ENCODE measurements at places on chromosomes 4 and X.

GRCh38 chrX:111411557-111411956 is 435 bp downstream of the DCX start:
- no peak for DNase-seq
- H3K4me3 ChIP-seq: no peak overlapping the region
- H3K27ac ChIP-seq: no peak overlapping the region
- peaks cover 3% of the 10 kb centered on the region for H3K27me3 ChIP-seq
- no peaks in the 10 kb centered on the region for H3K36me3 ChIP-seq

GRCh38 chr4:36133086-36133485 is 111.2 kb downstream of the ARAP2 start:
- no peaks in the 10 kb centered on the region for H3K27me3 ChIP-seq
- H3K4me3 ChIP-seq: no peak overlapping the region
- H3K4me1 ChIP-seq: no peaks in the 10 kb centered on the region
- no peak overlapping the region for H3K27ac ChIP-seq

- no peak for DNase-seq
- peaks cover 30% of the 10 kb centered on the region for H3K4me1 ChIP-seq
- no peaks in the 10 kb centered on the region for H3K27me3 ChIP-seq
- H3K27ac ChIP-seq: peak overlapping the region; percentile 53
These were observed 1.9 kb upstream of the HAUS3 start for GRCh38 chr4:2243681-2244380.

DNA sequence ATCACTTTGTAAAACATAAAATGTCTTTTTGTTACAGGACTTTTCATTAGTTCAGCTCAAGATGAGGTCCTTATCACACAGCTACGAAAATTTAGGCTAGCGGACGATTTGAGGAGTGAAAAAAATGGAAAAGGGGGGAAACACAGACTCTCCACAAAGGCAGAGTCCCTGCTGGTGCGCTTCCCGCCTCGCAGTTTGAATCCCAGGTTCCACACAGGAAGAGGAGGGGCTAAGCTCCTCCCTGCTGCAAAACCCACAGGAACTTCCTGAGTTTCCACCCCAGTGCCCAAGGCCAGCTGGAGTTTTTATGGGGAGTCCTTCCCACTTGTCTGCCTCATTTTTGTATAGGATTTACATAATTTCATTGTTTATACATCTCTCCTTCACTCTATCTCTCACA is 11.2 kb downstream of the ADAM29 start:
- no peaks in the 10 kb centered on the region for H3K27me3 ChIP-seq
- no peak overlapping the region for H3K27ac ChIP-seq
- no peaks in the 10 kb centered on the region for H3K36me3 ChIP-seq
- no peaks in the 10 kb centered on the region for H3K4me1 ChIP-seq

DNA sequence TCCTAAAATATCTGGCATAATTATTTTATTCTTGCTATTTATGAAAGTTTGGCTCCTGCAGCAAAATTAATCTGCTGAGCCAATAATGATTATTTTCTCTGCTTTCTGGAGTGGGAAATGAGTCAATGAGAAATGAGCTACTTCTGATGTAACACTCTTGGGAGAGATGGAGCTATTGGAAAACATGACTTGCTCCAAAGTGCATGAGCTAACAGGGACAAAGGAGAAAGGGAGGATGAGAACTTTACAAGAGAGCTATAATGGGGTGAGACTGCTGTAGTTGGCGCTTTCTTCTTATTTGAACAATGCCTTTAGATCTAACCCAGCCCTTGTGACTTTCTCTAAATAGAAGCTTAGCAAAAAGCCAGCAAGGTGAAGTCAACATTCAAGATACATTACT is 615.1 kb downstream of the ANKRD50 start:
- H3K4me3 ChIP-seq: no peak overlapping the region
- no peaks in the 10 kb centered on the region for H3K36me3 ChIP-seq
- no peaks in the 10 kb centered on the region for H3K27me3 ChIP-seq
- H3K27ac ChIP-seq: no peak overlapping the region
- no peaks in the 10 kb centered on the region for H3K4me1 ChIP-seq

DNA sequence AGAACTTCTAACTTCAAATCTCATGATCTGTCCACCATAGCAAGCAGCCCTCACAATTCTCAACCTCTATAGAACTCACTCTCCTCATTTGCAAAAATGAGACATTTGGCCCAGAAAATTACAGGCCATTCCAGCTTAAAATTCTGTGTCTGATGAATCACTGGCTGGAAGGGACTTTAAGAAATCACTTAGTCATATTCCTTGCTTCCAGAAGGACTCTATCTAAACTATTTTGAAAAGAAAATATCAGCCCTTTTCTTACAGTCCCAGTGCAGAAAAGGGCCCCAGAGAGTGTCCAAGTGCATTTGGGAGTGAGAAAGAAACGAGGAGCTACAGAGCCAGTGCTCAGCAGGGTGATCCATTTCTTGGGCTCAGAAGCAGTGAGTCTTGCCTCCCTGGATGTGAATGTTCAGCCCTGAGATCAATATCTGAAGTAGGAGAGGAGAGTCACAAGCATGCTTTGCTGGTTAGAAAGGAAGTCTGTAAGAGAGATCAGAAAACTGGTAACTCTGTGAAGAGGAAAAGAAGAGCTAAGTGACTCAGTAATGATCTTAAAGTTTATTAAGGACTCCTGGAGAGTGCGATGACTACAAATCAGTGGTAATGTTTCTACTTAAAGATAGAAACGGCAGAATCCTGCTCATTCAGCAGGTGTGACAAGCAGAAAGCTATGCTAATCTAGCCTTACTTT is 139.8 kb downstream of the PALLD start:
- H3K36me3 ChIP-seq: no peaks in the 10 kb centered on the region
- H3K27ac ChIP-seq: peak overlapping the region; percentile 52
- no peaks in the 10 kb centered on the region for H3K27me3 ChIP-seq
- no peak overlapping the region for H3K4me3 ChIP-seq

DNA sequence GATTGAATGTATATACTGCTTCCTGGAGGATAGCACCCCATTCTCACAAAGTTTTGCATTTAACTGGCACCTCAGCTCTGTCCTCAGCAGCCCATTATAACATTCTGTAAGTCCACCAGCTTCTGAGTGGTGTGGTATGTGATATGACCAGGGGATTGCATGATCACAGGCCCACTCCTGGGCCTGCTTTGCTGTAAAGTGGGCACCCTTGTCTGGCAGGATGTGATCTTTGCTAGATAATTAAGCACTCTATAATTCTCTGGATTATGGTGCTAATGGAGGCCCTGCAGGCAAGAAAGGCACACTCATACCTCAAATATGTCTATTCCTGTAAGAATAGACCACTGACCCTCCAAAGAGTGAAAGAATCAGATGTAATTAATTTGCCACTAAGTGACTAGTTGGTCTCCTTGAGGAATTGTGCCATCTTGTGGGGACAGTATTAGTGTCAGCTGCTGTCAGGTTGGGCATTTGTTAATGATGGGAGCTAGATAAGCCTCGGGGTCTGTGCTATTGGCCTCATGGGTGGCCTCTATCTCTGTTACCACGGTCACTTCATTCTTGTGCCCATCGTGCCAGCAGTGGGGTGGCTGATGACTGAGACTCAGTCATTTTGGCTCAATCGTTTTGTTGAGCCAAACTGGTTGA is 2.2 kb upstream of the CFI start:
- no peaks in the 10 kb centered on the region for H3K27me3 ChIP-seq
- H3K4me3 ChIP-seq: no peak overlapping the region
- peak; percentile 64 for DNase-seq
- H3K36me3 ChIP-seq: no peaks in the 10 kb centered on the region

DNA sequence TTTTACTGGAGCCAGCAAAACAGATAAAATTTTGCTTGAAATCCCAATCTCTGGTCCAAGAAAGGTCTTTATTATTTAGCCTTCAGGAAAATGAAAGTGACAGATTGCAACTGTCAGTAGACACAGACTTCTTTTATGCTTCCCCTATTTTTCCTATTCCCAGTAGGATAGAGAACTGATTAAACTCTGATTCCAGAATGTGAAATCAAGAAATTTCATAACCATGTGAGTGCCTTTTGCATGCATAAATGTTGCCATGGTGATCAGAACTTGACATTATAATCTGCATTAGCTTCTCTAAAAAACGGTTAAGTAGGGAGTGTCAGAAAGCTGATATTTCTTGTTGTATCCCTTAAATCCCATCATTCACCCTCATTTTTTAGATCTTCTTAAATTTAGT is 255.2 kb upstream of the GABRA2 start:
- no peaks in the 10 kb centered on the region for H3K4me1 ChIP-seq
- no peak overlapping the region for H3K27ac ChIP-seq
- H3K36me3 ChIP-seq: no peaks in the 10 kb centered on the region
- no peak overlapping the region for H3K4me3 ChIP-seq

- H3K27me3 ChIP-seq: no peaks in the 10 kb centered on the region
- no peak overlapping the region for H3K27ac ChIP-seq
- no peaks in the 10 kb centered on the region for H3K4me1 ChIP-seq
- H3K36me3 ChIP-seq: no peaks in the 10 kb centered on the region
- H3K4me3 ChIP-seq: no peak overlapping the region
- no peak for DNase-seq
These were observed 496.9 kb upstream of the DIPK2B start for GRCh38 chrX:45697591-45697990.

DNA sequence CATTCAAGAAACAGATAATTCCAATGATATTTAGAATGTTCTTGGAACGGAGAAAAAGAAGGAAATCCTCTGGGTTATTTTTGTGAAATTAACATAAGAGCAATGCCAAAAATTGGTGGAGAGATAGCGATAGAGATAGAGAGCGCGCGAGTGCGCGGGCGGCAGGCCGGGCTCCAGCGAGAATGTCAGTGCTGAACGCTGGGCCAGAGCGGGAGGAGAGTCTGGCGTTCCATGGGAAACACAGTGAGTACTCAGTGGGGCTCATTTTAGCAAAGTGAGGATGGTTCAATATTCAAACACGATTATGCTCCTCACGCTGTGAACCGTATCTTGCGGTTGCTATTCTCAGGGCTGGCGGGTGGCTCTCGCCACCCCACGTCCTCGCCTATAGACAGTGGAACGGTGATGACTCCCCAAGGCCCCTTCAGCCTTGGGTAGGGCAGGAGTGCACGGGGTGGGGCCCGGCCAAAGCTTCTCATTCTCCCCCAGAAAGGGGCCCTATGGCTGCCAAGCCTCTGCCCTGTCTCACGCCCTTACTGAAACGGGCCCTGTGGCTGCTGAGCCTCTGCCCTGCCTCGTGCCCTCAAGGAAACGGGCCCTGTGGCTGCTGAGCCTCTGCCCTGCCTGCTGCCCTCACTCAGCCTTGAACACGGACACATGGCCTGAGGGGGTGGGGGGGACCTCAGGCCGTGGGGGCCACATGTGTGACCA is 16.9 kb downstream of the CPLX1 start:
- H3K4me1 ChIP-seq: no peaks in the 10 kb centered on the region
- DNase-seq: no peak
- H3K27me3 ChIP-seq: no peaks in the 10 kb centered on the region
- H3K4me3 ChIP-seq: no peak overlapping the region

GRCh38 chr4:185183622-185184281 is 20.0 kb downstream of the CFAP97 start:
- peak; percentile 88 for DNase-seq
- no peak overlapping the region for H3K4me3 ChIP-seq
- no peaks in the 10 kb centered on the region for H3K4me1 ChIP-seq
- H3K27ac ChIP-seq: no peak overlapping the region
- no peaks in the 10 kb centered on the region for H3K36me3 ChIP-seq
